ENCODE measurements at places on chromosomes 5 and 9.

DNA sequence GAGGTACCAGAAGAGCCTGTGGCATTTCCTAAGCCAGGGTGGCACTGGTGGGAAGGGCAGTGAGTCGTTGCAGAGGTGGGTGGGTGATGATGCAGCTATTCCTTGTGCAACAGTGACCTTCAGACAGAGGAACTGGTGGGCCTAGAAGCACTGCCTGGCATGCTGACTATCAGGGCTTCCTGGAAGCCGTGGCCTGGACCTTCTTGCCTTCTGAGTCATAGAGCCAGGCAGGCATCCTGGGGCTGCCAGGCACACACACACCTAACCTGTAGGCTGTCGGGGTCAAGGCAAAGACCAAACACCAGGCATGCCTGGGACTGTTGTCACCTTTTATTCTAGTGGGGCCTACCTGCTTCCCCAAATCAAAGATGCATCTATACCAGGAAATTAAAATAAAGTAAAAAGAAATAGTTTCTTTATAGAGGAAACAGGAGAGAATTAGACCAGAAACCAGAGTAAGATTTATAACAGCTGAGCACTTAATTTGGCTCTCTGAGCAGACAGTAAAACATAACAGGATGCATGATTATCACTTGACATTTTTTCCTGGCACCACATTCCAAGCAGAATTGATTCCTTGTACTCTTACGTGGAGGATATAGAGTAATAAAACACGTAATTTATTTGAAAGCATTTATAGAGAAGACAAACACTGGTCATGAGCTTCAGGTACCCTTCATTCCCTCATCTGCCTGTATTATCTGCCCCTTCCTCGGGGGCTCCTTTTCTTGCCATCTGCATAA is 25.1 kb downstream of the NANS start:
- DNase-seq = peak; percentile 75

DNA sequence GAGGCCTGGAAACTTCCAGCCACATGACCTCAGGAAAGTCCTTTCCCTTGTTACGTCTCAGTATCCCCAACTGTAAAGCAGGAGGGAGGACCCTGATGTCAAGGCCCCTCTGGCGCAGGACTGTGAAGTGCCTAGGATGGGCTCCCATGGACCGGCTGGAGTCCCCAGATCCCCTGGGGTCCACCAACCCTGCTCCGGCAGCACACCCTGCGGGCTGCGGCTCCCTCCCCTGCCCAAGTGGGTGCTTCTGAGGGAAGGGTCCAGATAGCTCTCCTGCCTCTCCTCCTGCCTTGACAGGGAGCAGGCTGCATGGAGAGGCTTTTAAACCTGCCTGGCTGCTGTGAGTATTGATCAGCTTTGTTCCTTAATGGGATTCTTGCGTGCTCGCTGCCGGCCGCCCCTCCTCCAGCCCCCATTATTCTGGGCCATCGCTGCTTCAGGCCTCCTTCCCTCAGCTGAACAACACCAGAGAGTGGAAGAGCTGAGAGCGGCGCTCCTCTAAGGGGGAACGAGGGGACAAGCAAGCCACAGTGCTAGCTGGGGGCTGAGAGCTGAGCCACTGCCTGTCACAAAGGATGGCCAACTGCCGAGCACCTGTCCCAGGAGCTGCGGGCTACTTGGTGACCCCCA is 25.6 kb upstream of the NTNG2 start:
- DNase-seq = no peak

GRCh38 chr5:36932056-36932455 is 55.5 kb downstream of the NIPBL start:
- no peak for DNase-seq

- no peak for DNase-seq
These were observed 47.6 kb upstream of the MACIR start for GRCh38 chr5:103210952-103211351.

GRCh38 chr9:90860826-90861225 is 59.2 kb downstream of the SYK start:
- DNase-seq = no peak

- DNase-seq = no peak
These were observed 22.8 kb downstream of the HNRNPK start for GRCh38 chr9:83957248-83957513.

GRCh38 chr5:82097-82496 is 9.9 kb upstream of the PLEKHG4B start:
- DNase-seq = no peak

DNA sequence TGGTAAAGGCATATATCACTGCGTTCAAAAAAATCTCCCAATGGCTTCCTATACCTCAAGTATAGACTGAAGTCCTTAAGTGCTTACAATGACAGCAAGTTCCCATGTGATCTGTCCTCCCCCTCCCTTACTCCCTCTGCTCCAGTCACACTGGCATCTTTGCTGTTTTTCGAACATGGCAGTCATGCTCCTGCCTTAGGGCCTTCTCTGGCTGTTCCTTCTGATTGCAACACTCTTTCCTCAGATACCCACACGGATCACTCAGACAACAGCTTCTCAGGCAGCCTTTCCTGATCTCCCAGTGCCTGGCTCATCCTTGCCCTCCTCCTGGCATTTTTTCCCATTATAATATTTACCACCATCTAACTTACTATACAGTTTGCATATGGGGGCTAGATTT is 232.8 kb downstream of the ARHGEF28 start:
- DNase-seq = no peak

DNA sequence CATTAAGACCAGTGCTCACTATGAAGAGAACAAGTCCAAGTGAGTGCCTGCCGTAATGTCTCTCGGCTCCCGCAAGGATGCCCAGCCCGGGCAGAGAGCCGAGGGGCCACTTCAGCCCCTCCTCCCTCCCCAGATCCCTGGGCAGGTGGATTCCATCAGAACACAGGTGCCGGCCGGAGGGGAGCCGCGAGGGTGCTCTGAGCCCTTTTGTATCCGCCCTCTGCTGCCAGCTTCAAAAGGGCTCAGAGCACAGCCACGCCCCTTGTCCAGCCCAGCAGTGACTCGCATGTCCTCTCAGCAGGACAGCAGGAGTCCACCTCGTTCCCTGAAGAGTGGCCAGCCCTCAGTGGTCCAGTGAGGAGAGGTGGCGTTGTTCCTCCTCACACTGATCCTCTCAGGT is 43.9 kb downstream of the CYFIP2 start:
- DNase-seq = no peak

- DNase-seq = no peak
These were observed 100.2 kb downstream of the INSYN2B start for GRCh38 chr5:169880012-169880663.

DNA sequence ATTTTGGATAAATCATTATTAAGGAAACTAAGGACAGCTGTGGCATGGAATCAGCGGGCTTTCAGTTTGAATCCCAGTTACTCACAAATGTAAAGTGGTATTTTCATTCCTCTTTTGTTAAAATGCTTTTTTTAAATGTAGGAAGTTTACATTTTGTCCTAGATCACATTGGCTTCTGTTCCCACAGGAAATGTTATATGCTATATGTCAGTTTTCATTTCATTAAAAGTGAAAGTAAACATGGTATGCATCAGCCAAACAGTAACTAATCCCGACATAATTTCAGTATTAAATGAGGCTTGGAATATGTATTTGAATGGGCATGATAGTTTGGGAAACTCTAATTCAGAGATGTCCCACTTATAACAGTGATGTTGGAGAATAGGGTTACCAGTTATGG is 18.6 kb upstream of the SMIM15 start:
- no peak for DNase-seq

GRCh38 chr9:109264877-109265587 is 55.8 kb downstream of the EPB41L4B start:
- no peak for DNase-seq

DNA sequence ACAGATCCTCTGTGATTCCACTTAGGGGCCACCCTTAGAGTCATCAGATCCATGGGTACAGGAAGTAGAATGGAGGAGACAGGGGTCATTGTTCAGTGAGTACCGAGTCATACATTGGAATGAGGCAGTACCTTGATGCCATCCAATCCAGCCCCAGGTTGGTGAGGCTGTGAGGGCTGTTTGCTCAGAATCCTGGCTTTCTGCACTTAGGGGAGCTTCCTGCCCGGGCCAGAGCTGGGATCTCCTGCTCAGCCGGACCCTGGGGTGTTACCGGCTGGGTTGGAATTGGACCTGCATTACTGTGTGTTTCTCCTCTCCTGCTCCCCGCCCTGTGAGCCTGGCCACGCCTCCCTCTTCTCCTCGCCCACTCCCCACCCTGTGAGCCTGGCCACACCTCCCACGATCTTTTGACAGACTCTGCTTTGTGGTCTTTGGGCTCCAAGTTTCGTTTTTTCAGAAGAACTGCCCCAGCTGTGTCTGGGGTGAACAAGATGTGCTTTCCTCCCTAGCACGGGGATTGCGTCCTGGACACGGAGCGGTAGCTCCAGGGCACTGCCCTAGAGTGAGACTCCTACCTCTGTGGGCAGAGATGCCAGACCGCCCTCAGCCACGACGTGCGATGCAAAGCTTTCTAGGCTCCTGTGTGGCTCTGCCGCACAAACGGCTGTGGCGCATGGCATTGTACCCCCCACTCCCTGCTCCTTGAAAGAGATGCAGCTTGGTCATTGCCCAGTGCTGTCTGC is 15.4 kb downstream of the TRAF2 start:
- DNase-seq = peak; percentile 92

GRCh38 chr5:96067894-96068614 is 106.4 kb upstream of the ELL2 start:
- DNase-seq = no peak

GRCh38 chr9:33714989-33715388 is 80.4 kb upstream of the PRSS3 start:
- no peak for DNase-seq

DNA sequence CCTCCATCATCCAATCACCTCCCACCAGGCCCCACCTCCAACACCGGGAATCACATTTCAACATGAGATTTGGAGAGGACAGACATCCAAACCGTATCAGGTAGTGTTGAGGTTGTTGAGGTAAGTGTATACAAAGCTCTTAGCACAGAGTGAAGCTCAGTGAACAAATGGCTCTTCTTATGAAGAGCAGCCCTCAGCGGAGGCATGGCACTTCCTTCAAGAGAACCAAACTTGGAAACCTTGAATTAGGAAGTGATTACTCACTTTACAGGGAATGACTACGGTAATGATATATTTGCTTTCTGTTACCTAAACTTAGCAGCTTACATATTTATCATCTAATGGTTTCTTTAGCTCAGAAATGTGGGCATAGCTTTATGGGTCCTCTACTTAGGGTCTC is 92.8 kb downstream of the IQGAP2 start:
- no peak for DNase-seq
